ENCODE measurements at places on chromosomes 3 and 15.

- DNase-seq, result peak; percentile 12
Measured at GRCh38 chr3:155015776-155016436, 64.2 kb upstream of the MME start.

GRCh38 chr15:78979456-78980320, 34.8 kb upstream of the CTSH start:
- peak; percentile 79 for DNase-seq

DNA sequence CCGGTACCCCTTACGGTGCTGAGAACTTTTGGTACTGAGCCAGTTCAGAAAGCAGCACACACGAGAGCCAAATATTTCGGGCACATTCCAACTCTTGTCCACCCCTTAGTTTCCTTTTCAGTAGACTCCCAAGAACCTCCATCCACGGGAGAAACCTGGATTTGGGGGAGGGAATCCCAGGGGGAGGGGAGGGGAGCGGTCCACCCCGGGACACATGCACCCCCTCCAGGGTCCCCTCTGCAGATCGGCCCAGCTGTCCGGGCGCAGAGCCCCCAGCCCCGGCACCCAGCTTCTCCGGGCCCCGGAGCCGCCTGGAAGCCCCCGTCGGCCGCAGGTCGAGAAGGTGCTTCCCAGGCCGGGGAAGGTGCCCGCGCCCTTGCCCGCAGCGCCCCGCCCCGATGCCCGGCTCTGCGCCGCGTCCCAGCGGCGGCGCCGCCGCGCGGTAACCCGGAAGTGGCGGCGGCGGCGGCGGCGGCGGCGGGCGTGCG, 455 bp upstream of the ABHD17C start:
- peak; percentile 48 for DNase-seq

GRCh38 chr3:15977598-15978232, 179.9 kb upstream of the ANKRD28 start:
- no peak for DNase-seq

GRCh38 chr3:72899349-72899765, 11.5 kb downstream of the GXYLT2 start:
- peak; percentile 58 for DNase-seq

- no peak for DNase-seq
Measured at GRCh38 chr3:103963599-103963998, 1403.1 kb upstream of the ALCAM start.

DNA sequence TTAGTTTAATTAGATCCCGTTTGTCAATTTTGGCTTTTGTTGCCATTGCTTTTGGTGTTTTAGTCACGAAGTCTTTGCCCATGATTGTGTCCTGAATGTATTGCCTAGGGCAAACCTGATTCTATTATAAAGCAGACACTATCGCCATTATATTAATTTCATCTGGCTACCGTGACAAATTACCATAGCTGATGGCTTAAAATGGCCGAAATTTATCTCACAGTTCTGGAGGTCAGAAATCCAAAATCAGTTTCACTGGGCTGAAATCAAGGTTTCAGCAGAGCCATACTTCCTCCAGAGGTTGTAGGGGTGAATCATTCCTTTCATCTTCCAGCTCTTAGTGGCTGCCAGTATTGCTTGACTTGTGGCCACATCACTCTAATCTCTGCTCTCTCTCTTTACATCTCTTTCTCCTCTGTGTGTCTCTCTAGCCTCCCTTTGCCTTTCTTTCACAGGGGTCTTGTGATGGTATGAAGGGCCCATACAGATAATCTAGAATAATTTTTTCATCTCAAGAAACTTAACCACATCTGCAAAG, 31.7 kb upstream of the FRMD4B start:
- DNase-seq, result no peak

DNA sequence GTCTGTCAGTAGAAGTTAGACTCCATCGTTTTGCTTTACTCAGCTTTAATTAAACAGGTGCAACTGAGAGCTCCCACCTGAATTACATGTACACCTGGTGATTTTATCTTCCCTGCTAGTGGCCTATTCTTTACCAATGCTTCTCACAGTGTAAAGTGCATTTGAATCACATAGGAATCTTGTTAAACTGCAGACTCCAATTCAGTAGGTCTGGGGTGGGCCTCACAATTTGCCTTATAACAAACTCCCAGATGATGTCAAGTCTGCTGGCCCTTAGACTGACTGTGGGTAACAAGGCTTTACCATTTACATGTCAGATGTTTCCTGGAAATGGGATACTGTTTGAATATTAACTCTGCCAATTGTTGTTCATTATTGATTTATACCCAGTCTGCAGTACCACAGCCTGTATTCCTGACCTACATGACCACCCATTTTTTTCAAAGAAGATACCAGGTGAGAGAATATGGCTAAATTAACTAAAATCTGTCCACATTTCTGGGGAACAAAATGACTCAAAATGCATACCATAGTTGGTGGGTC, 37.2 kb downstream of the CMSS1 start:
- DNase-seq, result no peak

DNA sequence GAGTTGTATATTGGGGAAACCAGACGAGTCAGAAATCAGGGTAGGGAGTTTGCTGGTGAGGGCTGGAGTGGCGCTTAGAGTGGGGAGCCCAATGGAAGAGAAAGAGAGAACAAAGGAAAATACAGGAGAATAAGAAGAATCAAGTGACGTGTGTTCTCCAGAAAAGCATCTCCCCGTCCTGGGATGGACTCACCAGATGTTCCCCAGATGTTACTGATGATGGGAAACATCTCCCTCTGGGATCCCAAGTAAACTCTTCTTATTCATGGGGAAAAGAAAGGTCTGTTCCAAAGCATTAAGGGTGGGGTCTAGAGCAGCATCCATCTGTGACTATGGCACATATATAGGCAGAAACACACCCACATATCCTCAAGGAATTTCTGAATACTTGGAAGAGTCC, 3.0 kb upstream of the CSRNP1 start:
- DNase-seq, result no peak

DNA sequence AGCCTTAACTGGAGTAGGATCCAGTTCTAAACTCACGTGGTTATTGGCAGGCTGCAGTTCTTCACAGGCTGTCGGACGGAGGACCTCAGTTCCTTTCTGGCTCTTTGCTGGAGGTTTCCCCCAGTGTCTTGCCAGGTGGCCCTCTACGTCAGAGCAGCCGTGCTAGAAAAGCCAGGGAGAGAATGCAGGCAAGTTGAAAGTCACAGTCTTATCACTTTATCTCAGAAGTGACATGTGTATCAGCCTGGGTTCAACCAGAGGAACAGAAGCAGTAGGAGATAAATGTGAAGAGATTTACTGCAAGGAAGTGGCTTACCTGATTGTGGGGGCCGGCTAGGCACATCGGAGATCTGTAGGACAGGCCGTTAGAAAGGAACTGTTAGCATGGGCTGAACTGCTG, 125.3 kb upstream of the BNIP2 start:
- DNase-seq, result no peak

- DNase-seq, result no peak
Measured at GRCh38 chr3:45066109-45066801, 40.2 kb downstream of the CLEC3B start.

DNA sequence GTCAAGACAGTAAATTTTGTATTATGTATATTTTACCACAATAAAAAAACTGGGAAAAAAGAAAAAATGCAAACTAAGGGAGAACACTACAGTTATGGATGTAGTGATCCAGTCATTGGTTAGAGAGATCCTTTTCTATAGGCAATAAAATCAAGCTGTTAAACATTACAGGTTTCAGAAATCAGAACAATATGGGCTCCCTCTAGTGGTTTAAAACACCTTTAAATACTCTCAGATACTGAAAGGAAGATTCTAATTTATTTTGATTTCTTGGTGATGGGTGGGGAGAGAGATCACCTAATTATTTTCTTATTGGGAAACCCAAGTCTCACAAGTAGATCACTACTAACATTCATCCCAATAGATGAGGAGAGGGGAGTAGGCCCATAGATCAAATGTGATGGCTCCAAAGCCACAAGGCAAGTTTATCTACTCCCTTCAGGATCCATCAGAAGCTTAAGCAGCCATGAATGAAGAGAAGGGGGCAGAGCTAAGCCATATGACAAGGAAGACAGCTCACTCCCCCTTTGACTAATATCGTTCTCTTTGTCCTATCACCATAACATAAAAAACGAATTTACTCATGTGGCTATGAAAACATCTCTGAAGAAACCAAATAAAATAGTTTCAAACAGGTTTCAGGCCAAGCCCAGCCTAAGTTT, 118.6 kb downstream of the ANO10 start:
- DNase-seq, result peak; percentile 21

GRCh38 chr3:38254872-38255271, 10.7 kb upstream of the SLC22A13 start:
- DNase-seq, result no peak

- no peak for DNase-seq
Measured at GRCh38 chr15:46502667-46503066, 867.8 kb downstream of the SQOR start.

DNA sequence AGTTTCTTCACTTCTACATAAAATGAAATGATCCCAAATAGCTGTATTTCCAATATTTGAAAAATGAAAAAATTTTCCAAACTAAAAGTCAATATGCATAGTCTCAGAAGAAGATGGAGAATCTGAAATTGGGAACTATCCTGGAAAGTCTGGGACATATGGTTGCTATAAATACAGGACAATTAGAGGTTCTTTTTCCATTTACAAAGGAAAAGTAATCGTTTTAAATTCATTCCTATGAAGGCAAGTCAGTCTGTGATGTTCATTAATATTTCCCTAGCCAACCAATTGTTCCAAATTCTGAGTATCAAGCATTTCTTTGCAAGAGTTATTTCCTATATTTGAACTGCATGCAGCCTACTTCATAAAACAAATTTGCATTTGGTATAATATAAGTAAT, 102.2 kb downstream of the NEDD4 start:
- DNase-seq, result no peak

DNA sequence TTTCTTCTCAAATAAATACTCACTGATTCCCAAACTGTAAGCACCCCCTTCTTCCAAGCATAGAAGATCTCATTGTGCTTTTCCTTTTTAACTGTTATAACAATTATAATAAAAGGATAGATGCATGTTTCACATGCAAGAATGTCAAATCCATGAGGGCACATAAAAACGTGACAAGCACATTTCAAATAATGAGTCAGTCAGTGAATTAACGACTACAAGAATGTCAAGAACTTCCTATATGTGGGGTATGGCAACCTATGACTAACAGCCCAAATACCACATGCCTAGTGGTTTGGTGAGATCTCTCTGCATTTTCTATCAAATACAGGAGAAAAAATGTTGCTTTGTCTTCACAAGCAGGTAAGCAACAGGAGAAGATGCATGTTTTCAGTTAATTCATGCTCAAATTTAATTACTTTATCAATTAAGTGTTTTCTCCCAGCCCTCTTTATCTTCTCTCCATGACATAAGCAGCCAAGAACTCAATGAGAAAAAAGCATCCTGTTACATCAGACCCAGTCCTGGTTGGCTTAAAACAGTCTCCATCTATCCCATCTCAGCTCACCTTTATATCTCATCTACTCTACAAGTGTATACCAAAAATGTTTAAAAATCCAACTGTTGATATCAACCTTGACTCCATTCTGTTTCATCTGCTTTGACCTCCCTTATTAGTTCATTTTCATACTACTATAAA, 181.5 kb upstream of the LMCD1 start:
- peak; percentile 93 for DNase-seq

- peak; percentile 34 for DNase-seq
Measured at GRCh38 chr3:30180310-30181177, 425.9 kb upstream of the TGFBR2 start.

GRCh38 chr3:14241716-14242115, 63.1 kb downstream of the LSM3 start:
- DNase-seq, result no peak

DNA sequence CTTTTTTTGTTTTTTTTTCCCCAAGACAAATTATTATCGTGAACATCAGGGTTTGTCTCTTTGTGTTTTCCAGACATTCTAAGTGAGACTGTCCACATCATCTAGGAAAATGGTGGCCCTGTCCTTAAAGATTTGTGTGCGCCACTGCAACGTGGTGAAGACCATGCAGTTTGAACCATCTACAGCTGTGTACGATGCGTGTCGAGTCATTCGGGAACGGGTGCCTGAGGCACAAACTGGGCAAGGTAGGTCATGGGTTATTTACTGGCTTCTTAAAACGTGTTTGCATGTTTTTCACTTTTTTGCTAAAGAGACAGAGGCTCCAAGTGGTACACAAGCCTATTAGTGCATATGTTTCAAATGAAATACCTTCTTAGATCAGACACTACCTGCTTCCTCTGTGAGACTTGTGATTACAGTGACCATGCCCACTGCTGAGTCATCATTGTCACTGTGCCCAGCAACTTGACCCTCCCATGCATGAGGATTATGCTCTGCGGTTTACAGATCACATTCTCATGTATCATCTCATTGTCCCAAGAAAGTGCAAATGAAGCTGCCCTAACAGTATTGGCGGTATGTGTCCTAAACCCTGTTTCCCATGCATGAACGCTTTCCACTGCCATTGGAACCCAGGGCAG, 395.2 kb upstream of the TPM1 start:
- peak; percentile 64 for DNase-seq

- DNase-seq, result peak; percentile 91
Measured at GRCh38 chr15:51121118-51121517, 26.4 kb upstream of the TNFAIP8L3 start.

DNA sequence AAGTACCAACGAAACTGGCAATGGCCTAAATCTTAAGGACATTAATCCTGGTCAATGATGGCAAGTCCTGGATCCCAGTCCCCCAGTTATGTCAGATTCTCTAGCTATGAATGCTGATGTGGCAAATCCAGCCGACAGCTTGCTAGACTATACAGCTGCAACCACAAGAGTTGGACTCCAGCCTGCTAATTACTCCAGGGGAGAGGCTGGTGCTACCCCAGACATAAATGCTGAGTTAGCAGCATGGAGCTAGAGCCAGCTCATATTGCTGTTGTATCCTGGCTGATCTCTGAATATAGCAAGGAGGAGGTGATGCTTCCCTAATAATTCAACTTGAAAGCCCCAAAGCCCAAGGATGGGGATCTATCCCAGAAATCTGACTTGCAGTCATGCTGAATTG, 207.1 kb downstream of the LRRN1 start:
- DNase-seq, result peak; percentile 9

DNA sequence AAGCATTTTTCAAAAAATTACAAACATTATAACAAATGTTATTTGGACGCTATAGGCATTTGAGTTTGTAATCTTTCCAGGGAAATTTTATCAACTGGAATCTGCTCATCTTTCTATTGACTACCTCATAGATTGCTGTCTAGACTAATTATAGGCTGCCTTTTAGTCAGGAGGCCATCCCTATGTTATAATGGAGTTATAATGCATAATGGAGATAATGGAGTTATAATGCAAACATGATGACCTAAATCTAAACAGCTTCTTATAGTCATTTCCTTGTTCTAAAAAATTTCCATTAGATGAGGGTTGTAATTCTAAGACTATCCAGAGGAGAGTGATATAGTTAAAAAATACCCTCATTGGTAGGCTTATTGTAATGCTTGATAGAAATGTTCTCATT, 226.4 kb downstream of the SI start:
- DNase-seq, result no peak

GRCh38 chr3:139304383-139304782, 39.4 kb upstream of the MRPS22 start:
- DNase-seq, result no peak

All from fibroblast of skin of right biceps (primary cell).